Stomach (tissue), 19 donors: ENCODE measurements at places on chromosomes 16 and 17. TPM values are rescaled to one million over a fixed set of nuclear protein-coding genes. Genes with fewer than 3 reads are reported as not detected.

- H3K27me3 ChIP-seq, result no peaks in the 10 kb centered on the region
- H3K4me3 ChIP-seq, result no peak overlapping the region
- peak overlapping the region; percentile 63 for H3K27ac ChIP-seq
- H3K4me1 ChIP-seq, result peaks cover 99% of the 10 kb centered on the region
Measured at GRCh38 chr16:89444151-89444723, 46.1 kb downstream of the ANKRD11 start.

DNA sequence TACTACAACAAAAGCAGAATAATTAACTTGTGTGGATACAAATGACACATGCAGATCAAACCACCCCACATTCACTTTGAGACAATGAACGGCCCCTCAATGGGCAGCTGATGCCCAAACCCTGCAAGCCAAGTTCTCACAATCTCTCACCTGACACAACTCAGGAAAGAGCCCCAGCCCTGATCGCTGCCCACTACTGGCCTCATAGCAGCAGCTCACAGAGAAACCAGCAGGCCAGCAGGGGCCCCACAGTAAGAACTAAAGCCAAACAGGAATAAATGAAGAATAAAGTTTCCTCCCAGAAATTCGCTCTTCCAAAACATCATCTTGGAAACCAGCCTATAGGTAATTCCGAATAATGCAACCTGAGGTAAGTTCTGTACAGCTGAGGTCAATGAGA is 7.7 kb downstream of the AKTIP start:
- H3K27ac ChIP-seq, result no peak overlapping the region
- no peak for DNase-seq
- H3K36me3 ChIP-seq, result peaks cover 92% of the 10 kb centered on the region
- no peak overlapping the region for H3K4me3 ChIP-seq

DNA sequence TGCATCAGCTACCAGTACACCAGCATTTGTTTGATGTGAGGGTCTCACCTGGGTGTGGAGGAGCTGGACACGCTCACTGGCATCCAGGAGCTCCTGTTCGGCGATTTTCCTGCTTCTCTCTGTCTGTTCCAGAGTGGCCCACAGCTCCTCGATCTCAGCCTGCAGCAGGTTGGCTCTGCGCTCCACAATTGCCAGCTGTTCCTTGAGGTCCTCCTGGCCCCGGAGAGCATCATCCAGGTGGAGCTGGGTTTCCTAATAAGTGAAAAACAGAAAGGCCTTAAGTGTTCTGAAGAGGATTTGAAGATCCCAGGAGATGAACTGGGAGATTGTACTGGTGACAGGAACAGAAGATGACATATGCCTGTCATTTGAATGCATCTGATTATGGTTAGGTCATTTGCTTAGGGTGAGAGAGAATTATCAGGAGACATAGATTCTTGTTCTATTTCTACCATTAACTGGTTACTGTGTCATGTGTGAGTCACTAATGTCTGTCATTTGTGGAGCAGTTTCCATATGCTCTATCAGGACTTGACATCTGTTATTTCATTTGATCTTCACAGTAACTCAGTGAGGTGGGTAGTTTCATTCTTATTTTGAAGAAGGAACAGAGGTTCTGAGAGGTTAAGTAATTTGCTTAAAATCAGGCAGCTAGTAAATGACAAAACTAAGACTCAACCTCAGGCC is 21.5 kb upstream of the MYH13 start:
- no peak for DNase-seq
- no peak overlapping the region for H3K27ac ChIP-seq

DNA sequence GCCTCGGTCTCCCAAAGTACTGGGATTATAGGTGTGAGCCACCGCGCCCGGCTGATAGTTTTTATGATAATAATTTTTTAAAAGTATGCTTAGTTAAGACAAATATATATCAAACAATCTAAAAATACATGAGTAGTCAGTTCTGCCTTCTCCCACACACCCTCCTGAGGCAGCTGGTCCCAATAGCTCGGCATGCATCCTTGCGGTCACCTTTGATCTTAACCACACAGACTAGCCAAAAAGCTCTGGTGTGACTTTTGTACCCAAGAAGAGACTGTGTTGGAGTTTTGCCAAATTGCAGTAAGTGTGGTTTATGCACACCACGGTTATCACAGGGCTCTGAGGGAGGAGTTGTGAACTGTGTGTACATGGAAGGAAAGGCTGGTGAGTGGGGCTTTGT is 25.6 kb downstream of the ATP6V0A1 start:
- no peaks in the 10 kb centered on the region for H3K27me3 ChIP-seq
- peaks cover 5% of the 10 kb centered on the region for H3K4me1 ChIP-seq
- peaks cover 100% of the 10 kb centered on the region for H3K36me3 ChIP-seq
- H3K4me3 ChIP-seq, result no peak overlapping the region
- DNase-seq, result peak; percentile 62

- H3K27ac ChIP-seq, result no peak overlapping the region
- no peak overlapping the region for H3K4me3 ChIP-seq
- H3K36me3 ChIP-seq, result no peaks in the 10 kb centered on the region
- peak; percentile 89 for DNase-seq
- H3K27me3 ChIP-seq, result no peaks in the 10 kb centered on the region
- H3K4me1 ChIP-seq, result no peaks in the 10 kb centered on the region
Measured at GRCh38 chr16:86016201-86016965, 117.4 kb downstream of the IRF8 start.

DNA sequence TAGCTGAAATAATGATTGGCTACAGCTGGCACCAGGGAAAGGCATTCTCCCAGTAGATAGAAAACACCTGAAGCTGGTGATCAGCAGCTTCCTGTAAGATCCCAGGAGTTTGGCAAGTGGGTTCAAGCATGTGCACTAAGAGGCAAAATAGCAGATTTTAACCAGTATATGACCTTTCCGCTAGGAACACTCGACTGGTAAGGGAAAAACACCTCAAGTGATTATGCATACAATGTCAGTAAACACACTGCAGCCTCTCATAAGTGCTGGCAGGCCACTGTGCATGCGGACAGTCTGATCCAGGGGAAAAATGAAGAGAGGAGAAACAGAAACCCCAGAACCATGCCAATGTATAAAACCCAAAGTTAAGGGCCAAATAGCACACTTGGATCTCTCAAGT is 49.0 kb upstream of the HLF start:
- no peaks in the 10 kb centered on the region for H3K4me1 ChIP-seq
- no peak overlapping the region for H3K27ac ChIP-seq
- H3K27me3 ChIP-seq, result no peaks in the 10 kb centered on the region
- no peaks in the 10 kb centered on the region for H3K36me3 ChIP-seq
- no peak overlapping the region for H3K4me3 ChIP-seq

GRCh38 chr16:10613785-10614485 is 33.5 kb upstream of the EMP2 start:
- peaks cover 22% of the 10 kb centered on the region for H3K27me3 ChIP-seq
- peaks cover 32% of the 10 kb centered on the region for H3K4me1 ChIP-seq
- H3K36me3 ChIP-seq, result no peaks in the 10 kb centered on the region
- H3K27ac ChIP-seq, result no peak overlapping the region

DNA sequence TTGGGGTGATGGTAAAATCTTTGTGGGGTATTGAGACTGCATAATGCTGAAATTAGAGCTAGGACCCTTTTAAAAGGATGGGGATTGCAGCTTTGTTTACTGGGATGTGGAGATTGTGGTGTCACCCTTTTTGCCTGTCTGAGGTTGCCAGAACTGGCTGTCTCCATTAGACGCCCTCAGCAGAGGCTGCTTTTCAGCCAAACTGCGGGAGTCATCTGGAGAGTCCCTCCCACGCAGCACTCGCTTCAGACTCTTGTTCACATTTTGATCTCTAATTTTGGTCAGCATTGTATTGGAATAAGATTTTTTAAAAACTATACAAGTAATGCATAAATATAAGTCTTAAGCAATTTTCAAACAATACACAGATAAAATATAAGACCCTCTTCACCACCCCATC is 27.9 kb upstream of the JPT2 start:
- peaks cover 6% of the 10 kb centered on the region for H3K4me1 ChIP-seq
- no peak overlapping the region for H3K4me3 ChIP-seq
- no peak for DNase-seq
- peaks cover 81% of the 10 kb centered on the region for H3K36me3 ChIP-seq

The PRDM7 gene
- not detected for total RNA-seq
